Stimulated activated CD4-positive, alpha-beta T cell treated with anti-CD3 and anti-CD28 coated beads, Interleukin-12 subunit alpha, Interleukin-12 subunit beta, amount 100 ng/mL, for 4 hours (primary cell): ENCODE measurements at places on chromosomes 5 and 9.

GRCh38 chr9:92496396-92497176 is 14.3 kb upstream of the ASPN start:
- DNase-seq = no peak

GRCh38 chr9:95513711-95514110 is 3.1 kb downstream of the PTCH1 start:
- no peak for DNase-seq

- peak; percentile 32 for DNase-seq
Measured at GRCh38 chr5:77630114-77630680, 8.3 kb downstream of the OTP start.

GRCh38 chr5:61496860-61497259 is 164.8 kb downstream of the ZSWIM6 start:
- DNase-seq = no peak

- DNase-seq = no peak
Measured at GRCh38 chr9:95239071-95239470, 78.4 kb downstream of the FANCC start.

DNA sequence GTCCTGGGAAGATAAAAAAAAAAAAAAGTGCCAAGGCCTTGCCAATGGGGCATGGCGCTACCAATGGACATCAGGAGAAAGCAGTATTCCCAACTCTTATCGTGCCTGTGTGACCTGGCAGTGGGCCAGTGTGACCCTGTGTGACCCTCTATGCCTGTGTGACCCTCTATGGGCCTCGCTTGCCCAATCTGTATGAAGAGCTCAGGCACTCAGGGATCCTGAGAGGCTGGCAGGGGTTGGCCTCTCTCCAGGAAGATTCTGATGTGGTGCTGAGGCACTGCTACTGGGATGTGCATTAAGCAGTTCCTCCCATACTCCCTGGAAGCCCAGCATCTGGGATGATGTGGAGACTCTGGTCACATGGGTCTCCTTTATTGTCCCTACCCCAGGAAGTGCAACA is 179.2 kb downstream of the MACROH2A1 start:
- no peak for DNase-seq

DNA sequence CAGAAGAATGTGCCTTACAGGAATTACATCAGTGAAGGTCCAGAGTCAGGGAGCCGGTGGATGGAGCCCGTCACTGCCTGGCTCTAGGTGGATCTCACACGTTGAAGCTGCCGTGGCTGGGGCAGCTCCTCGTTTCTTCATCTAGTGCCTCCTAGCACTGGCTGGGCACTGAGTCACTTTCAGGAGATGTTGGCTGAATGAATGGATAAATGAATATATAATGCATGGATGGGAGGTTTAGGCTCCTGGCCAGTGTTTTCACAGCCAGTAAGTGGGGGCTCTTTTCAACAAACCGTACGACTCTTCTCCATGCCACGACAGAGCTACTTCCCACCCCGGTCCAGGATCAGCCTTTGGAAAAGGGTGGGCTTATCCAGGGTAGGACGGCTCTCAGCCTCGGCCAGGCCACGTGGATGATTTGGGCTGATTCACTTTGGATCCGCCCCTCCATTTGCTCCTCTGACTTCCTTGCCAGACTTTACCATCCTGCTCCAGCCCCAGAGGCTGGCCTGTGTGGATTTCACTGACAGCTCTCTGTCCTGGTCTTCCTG is 1.3 kb upstream of the SH3PXD2B start:
- no peak for DNase-seq

- no peak for DNase-seq
Measured at GRCh38 chr5:32628049-32628844, 42.9 kb downstream of the SUB1 start.

- DNase-seq = peak; percentile 67
Measured at GRCh38 chr9:130235558-130236435, 29.8 kb upstream of the HMCN2 start.

DNA sequence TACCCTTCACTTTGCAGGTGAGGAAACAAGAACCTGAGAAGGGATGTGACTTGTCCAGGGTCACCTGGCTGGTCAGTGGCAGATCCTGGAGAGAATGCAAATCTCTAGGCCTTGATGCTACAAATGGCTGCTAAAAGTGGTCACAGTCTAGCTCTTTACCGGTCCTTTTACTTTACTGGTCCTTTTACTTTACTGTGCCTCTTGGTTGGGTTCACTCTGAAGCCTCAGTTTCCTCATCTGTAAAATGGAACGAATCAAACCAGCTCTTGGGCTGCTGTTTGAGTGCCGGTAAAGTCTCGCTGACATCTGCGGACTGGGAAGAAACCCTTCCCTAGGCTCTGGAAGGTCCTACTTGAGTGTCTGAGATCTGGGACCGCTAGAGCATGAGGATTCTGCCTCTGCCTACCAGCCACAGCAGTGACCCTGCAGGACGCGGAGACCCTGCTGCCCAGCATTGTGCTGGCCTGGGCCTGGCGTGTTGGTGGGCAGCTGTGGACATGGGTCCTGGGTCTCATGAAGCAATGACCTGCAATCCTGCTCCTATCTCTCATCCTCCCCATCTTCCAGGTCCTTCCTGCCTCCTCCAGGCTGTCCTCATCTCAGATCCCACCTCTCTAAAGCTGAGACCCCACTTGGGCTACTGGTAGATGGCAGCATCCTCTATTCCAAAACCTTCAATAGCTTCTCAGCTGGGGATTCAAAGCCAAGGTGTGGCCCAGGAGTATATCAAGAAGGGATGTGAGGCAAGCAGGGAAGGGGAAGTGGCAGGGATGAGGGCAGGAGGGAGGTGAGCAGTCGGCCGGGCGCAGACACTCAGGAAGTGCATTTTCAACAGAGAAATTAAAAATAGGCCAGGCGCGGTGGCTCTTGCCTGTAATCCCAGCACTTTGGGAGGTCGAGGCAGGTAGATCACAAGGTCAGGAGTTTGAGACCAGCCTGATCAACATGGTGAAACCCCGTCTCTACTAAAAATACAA is 13.3 kb downstream of the CORO2A start:
- no peak for DNase-seq

DNA sequence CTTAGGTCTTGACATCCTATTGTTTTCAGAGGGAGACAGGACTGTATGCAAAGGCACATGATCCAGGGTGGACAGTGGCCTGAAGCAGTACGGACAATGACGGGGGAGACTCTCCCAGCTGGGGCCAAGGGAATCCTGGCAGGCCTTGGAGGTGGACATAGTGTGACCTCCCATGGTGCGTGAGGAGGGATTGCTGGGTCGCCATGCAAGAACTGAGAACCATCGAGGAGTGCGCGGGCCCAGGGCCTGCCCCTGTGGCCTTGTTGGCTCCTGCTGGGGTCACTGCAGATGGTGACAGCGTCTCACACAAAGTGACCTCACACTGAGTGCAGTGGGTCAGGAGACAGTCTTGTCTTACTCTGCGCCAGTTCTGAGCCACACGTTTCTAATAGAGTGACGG is 192.4 kb downstream of the GADD45G start:
- DNase-seq = no peak

DNA sequence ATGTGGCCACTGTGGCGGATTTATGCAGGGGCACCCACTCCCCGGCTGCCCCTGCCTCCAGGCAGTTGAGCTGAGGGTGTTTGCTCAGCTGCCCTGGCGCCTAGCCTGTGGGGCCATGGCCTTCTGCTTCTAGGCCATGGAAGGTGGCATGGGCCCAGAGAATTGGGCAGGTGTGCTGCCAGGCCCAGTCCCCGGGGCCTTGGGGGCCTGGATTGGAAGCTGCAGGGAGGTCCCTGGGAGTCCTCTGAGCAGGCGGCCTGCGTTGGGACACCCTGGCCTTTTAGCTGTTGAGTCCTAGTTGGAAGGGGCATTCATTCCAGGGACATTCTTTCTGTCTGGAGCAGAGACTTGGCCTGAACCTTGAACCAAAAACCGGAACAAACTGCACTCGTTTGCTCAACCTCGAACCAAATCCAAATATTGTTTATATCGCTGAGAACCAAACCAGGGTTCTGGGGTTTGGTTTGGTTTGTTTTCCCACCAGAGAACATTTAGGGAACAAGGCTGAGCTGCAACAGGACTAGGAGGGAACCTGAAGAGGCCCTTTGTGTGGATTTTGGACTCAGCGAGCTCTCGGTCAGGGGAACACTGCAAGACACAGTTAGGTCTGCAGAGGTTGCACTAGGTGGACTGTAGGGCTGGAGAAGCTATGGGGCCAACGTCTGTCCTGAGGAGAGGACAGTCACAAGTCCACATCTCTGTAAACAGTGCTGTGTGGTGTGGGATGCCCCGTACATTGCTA is 116.8 kb downstream of the BOD1 start:
- no peak for DNase-seq

DNA sequence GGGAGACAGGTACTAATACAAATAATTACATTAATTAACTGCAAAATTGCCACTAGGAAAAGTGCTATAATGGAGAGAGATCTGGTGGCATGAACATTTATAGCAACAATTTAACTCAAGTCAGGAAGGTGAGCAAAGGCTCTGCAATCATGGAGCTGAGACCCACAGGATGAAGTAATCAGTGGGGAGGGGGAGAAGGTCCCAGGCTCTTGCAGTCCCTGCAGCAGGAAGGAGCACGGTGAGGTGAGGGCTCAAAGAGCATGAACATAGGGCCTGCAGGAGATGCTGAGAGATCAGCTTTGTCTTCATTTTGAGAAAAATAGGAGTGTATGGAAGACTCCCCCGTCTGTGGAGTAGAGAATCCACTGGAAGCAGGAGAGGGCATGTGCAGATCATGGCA is 6.5 kb downstream of the PTPN3 start:
- no peak for DNase-seq

DNA sequence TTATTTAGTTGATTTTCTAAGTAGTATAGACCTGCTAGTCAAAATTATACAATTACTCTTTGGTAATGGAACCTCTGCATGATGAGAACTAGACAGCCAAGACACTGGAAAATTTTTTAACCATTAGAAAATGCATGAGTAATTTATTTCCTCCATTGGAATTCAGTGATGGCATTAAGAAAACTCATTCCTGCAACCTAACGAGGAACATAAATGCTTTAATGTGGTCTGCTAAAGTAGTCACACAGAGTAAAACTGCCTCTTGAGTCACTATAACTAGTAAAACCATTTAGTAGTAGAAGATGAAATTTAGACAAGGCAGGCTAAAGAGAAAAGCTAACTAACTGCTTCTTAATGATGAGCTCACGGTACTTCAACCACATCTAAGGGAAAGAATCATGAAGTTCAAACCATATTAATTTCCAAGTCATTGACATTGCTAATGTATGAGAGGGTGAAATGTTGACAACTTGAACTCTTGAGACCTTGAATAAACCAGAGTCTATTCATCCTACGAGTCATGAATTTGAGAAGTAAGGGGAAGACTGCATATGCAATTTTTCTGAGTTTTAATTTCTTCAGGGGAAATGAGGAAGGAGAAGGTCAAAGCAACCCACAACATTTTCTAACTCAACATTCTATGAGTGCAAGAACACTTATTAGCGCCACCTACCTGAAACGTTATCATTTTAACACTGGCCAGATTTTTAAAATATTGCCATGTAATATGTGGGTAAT is 74.4 kb downstream of the GLIS3 start:
- no peak for DNase-seq

- no peak for DNase-seq
Measured at GRCh38 chr9:103261951-103262350, 266.8 kb downstream of the CYLC2 start.

DNA sequence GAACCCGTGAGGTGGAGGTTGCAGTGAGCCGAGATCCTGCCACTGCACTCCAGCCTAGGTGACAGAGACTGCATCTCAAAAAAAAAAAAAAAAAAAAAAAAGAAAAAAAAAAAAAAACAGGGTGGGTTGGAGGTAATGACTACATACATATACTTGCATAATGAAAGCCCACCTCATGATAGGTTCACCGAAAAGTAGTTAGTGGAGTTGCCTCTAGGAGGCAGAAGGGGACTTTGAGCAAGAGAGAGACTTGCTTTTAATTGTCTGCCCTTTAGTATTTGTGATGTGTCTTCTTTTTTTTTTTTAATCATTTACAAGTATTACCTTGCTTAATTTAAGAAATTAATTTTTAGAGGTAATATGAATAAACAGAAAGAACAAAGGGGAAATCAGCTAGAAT is 99.8 kb downstream of the PPARGC1B start:
- DNase-seq = no peak

DNA sequence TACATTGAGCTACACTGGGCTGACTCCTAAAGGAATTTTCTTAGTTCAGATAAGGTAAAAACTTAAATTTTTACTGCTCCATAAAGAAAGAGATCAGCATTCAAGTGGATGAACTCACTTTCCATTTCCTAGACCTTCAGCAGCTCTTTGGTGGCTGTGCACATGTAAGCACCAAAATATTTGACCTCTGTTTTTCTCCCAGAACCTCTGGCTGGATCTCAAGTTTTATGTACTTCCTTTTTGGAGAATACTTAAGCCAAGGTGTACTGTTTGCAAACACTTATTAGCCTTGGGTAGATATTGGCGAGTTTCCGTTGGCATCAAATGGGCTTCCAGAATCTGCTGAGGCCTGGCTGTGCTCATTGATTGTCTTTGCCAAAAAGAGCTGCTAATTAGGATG is 10.3 kb downstream of the TNC start:
- no peak for DNase-seq

DNA sequence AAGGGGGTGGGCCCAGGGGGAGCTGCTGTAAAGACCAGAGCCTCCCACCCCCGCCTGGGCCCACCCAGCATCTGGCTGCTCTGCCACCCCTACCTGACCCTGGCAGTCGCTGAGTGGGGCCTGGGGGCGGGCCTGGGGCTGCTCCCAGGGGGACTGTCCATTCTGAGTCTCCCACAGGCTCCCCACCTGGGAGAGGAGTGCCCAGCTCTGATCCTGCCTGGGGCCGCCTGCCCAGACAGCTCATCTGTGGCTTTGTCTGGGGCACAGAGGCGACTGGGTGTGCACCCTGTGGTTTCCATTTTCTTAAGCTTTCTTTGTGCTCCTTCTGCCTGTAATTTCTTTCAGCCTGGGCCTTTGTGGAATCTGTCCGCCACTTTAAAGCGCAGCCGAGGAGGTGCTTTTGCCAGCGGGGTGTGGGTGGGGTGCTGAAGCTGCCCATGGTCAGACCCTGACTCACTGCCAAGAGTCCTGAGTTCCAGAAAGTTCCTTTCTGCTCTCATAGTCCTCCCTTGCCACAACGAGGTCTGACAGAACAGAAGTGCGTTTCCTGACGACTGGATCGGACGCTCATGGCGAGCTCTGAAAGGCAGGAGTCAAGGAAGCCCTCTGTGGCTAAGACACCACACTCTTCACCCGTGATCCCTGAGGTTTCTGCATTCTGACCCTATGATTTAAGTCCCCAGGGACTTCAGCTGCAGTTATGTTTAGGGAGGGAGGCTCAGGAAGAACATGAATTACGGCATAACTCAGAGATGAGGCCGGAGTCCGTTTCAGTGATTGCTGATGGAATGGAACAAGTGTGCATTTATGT is 225.0 kb downstream of the FANCC start:
- DNase-seq = no peak

GRCh38 chr5:80193401-80193800 is 62.4 kb downstream of the SERINC5 start:
- DNase-seq = no peak

- DNase-seq = no peak
Measured at GRCh38 chr5:143779506-143779905, 32.5 kb upstream of the HMHB1 start.

GRCh38 chr5:28284788-28285187 is 1246.4 kb upstream of the CDH9 start:
- no peak for DNase-seq
